Lung (tissue), 17 donors: ENCODE measurements at places on chromosomes 3 and 15.

- DNase-seq, result peak; percentile 84
Observed at GRCh38 chr15:75694241-75695182, 18.1 kb downstream of the CSPG4 start.

- DNase-seq, result no peak
Observed at GRCh38 chr15:93694033-93694432, 537.3 kb upstream of the MCTP2 start.

DNA sequence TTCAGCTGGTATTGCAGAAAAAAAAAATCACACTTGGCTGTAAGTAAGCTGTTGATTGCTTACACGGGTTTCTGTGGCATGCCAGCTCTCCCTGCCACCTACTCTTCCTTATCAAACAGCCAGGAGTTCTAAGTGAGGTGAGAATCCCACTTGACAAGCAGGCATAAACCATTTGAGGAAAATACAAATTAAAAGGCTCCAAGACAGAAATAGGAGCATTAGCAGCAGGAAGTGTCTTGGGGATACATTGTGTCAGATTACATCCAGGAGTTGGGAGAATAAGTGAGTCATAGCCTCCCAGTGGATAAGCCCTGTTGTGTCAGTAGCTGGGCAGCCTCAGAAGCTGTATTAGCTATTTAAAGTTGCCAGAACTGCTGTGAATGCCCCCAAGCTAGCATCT, 256.0 kb downstream of the CNTN4 start:
- DNase-seq, result peak; percentile 8

DNA sequence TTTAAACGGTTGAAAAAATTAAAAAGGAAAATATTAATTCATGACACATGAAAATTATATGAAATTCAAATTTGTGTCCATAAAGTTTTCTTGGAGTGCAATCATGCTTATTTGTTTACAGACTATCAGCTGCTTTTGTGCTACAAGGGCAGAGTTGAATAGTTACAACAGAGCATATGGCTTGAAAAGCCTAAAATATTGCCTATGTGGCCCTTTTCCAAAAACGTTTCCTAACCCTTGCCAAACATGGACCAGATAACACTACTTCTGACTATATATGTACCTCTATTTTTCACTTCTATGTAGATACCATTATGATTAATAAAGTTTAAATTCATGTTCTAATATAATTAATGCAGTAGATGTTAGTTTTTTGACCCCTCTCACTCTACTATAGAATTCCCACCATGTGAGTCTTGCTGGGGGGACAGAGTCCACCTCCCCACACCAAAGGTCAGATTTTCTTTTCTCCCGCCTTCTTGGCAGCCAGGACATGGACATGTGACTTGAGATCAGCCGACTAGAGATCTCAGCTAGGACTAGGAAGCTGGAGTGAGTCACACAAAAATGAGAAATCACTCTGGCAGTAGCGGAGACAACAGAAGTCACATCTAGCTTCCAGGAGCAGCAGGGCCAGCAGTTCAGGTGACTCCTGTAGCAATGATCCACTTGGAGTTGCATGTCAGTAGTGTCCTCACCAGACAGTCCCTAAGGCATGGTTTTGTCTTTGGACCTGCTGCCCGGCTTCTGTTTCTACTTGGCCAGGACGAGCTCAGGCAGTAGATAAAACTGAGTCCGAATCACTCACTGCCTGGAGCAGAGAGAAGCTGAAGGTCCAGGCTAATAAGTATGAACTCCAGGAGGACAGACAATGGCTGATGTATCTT, 22.4 kb downstream of the CIAO2A start:
- DNase-seq, result peak; percentile 59

DNA sequence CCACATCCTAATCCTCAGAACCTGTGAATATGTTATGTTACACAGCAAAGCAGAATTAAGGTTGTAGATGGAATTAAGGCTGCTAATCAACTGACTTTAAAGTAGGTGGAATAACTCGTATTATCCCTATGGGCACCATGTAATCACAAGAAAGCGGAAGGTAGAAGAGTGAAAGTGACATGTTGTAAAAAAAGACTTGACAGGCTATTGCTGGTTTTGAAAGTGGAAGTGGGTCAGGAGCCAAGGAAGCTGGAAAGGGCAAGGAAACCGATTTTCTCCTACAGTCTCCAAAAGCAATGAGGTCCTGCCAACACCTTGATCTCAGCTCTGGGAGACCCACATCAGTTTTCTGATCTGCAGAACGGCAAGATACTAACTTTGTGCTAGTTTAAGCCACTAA, 6.6 kb downstream of the TP63 start:
- DNase-seq, result no peak

GRCh38 chr3:5634411-5634810, 446.9 kb downstream of the EDEM1 start:
- DNase-seq, result no peak

GRCh38 chr3:170745211-170745718, 124.7 kb downstream of the RPL22L1 start:
- peak; percentile 53 for DNase-seq

GRCh38 chr3:125075738-125076137, 19.9 kb upstream of the HEG1 start:
- no peak for DNase-seq

DNA sequence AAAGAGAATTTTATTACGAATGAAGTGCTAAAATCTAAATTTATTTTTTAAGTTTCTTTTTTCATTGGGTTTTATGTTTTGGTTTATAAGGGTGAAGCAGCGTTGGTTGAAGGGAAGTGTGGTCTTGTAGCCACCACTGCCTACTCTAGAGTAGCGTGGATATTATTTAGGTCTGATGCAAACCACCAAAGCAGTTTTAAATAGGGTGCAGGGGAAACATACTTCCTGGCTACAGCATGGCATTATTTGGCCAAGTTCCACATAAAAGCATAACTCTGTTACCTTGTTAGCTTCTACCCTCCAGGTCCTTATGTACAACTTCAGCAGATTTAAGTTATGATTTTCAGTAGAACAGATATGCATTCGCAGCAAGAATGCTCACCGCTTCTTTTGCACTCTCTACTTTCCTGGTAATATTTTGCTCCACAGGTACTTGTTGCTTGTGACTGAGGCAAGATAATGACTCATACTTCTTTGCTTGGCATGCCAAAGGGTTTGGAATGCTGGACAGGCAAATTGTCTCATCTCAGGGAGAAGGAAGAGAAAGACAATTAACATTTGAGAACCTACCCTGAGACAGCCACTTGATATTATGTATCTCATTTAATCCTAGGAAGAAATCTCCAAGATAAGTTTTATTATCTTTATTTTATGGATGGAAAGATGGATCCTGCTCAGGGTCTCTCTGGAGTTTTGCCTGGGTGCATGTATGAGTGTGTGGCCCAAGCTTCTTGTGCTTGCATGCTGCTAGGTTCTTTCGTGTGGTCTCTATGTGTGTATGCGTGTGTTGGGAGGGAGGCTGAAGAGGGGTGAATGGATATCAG, 5.4 kb downstream of the TGFBR2 start:
- no peak for DNase-seq

DNA sequence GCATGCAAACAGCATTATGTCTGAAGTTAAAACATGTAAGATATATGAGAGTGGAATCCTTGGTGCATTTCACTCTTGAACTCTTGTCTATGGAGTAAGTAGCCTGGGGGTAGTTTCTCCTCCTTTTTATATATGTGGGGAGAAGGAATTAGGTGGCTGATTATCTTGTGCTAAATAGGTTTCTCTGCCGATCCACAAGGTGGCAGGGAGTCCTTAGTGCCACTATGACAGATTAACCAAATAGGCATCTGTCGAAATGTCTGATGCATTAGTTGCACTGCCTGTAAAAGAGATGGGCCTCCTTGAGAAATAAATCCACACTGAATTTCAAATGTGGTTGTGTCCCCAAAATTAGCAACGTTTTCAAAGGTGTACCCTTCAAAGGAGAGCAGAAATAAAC, 170.1 kb downstream of the CNTN4 start:
- no peak for DNase-seq

- DNase-seq, result no peak
Observed at GRCh38 chr3:103134023-103134724, 699.4 kb downstream of the ZPLD1 start.

- peak; percentile 40 for DNase-seq
Observed at GRCh38 chr15:70584838-70585706, 178.3 kb downstream of the UACA start.

DNA sequence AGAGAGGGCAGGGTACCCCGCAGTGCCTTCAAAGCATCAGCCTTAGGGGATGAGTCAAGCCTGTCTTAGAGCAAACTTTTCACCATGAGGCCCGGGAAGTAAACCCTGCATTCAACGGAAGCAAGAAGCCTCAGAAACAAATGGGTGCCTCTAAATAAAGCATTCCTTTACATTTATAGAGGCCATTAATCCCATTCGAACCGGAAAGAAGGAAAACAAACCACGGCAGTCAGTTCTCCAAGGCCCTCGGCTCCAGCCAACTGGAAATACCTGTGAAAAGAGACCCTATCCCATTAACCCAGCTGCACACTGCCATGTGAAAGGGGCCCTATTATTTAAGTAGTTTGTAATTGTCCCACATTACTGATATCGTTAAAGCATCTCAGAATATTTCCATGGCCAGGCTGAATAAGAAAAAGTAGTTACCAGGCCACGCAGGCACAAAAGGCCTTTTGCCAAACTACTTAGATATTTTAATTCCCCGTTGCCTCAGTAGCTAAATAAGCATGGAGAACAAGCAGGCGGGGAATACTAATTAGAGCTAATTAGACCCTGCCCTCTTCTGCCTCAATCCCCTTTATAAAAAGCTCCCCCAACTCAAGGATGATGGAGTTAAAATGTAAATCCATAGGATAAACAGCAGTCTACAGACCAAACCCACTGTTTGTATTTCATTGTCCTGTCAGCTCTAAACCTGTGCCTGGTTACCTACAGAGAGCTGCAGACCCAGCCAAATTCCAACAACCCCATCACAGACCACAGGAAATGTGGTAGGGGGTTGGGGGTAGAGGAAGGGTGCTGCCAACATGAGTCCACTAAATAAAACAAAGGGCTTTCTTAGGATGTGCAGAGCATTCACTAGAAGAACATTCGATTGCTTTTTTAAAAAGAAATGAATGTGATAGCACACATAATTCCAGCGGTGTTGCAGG, 4.1 kb downstream of the ITGB5 start:
- DNase-seq, result no peak

- DNase-seq, result no peak
Observed at GRCh38 chr15:98824595-98824994, 176.3 kb downstream of the IGF1R start.

DNA sequence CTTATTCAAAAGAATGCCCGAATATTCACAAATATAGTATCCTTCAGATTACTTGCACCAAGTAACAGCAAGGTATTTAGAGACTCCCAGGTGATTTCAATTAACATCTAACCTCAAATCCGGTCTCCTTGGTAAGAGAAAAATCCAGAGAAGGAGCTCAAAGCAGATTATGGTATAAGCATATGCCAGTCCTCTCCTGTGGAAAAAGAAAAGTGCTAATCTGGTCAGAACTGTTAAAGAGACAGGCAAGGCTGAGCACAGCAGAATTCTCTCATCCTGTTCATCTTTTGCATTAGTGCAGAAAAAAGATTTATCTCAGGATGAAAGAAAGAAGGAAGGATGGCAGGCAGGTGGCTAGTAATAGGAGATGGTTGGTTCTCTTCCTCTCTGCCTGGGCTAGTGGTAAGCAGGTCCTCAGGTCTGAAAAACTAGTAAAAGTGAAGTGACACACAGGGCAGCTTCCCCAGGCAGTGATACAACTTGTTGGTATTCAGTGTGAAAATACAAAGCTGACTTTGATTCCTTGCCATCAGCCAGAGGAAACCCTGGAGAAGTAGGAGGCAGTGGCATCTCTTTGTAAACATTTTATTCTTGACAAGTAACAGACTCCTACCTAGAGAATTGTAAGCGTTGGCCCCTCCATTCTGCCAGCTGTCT, 14.2 kb downstream of the ATXN7 start:
- no peak for DNase-seq

DNA sequence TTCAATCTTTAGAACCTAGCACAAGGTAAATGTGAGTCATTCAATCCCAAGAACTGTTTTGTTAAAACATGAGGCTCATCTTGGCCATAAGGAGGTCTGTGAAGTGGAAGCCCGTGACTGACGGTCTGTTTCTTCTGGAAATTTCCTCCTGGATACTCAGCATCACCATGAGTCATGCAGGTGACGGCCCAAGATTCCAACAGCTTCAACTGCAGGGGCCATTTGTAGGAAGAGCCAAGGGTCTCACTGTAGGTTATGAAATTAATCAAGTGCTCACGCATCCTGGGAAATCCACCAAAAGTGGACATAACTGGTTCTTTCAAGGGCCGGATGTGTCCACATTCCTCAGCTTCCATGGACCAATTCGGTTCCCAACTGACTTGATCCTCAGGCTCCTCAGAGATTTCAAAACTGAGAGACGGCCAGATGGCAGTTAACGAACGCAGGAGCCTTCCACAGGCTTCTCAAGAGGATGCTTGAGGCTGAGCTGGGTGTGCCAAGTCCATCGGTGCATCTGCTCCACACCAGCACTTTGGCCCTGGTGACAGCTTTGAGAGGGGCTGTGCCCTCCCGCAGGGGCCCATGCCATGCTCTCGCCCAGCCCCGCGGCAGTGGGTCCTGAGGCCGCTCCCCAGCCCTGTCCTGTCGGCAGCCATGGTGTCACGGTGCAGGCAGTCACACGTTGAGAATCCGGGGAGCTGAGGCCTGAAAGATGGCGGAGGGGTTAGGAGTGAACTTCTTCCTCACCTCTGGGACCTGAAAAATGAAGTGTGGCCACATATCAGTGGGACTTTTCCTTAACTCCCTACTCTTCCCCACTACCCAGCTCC, 8.5 kb downstream of the MAP6D1 start:
- DNase-seq, result no peak

DNA sequence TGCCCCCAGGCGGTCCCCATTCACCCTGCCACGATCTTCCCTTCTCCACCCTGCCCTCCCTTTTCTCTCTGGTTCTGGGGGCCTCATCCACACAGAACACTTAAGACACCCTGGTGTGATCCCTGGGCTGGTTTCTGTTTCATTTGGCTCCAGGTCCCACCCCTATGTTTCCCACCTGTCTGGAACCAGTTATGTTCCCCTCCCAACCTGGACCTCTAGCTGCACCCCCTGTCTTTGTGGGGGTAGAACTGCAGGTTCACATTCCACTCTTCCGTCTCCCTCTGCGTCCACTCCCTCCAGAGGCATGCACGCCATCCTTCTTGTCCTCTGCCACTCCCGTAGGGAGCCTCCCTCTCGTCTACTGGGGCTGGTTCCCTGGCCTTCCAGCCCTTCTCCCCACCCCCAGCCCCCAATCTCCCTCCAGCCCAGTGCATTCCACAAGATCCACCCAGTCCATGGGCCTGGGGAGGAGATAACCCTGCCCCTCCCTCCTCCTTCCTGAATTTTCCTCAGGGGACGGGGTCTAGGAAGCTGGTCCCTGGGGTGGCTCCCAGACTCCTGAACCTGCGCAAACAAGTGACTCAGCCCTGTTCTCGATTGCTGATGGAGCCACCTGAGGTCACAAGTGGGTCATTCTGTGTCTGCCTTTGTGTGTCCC, 73.8 kb downstream of the ABTB1 start:
- DNase-seq, result no peak

GRCh38 chr3:141511361-141511760, 24.5 kb downstream of the RASA2 start:
- DNase-seq, result no peak

DNA sequence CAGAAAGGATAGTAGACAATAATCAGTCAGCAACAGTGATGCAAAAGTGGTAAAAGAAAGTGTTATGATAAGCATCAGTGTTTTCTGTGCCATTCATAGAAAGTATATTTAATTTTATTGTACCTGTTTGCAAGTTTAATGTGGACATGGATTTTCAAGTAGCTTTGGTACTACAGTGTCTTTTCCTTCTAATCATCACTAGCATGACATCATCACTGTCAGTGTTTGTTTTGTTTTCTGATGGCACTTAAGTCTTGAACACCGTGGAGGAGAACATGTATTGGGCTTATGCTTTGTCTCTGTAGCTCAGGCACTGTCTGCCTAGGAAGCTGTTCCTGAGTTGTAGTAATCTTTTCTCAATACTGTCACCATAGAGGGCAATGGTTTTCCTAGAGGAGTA, 41.9 kb downstream of the SETD5 start:
- no peak for DNase-seq
